Dermis microvascular lymphatic vessel endothelial cell (primary cell): ENCODE measurements at places on chromosomes 5 and 9.

DNA sequence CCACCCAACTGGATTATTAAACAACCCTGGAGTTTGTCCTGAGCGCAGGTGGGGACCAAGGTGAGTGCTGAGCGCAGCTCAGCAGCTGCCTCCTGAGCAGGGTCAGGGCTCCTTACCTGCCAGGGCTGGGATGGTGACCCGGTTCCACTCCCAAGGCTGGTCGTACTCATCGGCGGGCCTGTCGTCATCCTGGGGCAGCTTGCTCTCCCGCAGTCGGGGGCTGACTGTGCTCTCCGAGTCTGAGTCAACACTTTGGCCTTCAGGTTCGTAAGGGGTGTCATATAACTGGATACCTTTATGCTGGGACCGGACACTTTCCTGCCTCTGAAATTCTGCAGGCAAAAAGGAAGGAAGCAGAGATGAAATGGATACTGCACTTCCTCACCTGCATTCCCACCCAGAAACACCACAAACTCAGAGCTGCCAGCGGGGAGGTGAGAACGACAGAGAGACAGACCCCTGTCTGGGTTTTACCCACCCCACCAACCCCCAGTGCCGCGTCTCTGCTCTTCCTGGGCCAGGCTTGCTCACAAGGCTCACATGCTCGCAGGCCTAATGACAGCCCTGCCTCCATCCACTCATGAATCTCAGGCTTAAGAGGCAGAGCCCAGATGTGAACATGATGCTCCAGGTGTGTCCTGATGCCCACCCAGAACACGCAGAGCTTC lies 70.7 kb upstream of the SLC25A51 start:
- DNase-seq, result no peak

DNA sequence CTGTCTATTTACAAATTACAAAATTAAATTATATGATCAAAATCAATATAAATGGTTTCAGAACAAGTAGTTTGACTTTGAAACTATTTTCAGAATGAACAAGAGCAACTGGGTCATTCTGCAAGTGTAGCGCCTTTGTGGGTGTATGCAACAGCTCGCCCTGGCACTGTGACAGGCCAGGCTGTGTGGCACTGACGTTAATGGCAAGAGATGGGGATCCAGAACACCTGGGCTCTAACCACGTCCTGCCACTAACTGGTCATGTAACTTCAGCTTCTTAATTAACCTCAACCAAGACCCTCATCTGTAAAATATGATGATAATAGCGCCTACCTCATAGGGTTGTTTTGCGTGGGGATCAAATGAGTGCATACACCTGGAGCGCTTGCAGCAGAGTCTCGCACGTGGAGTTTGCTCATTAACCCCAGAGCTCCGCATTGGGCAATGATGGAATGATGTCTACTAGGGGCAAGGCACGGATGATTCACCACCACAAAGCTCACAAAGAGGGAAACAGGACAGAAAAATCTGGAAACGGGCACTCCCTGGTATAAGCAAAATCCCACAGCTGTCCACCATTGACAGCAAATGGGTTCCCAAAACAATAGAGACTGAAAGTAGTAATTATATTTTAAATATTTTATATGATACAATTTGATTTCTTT lies 639.4 kb downstream of the SEMA5A start:
- no peak for DNase-seq

DNA sequence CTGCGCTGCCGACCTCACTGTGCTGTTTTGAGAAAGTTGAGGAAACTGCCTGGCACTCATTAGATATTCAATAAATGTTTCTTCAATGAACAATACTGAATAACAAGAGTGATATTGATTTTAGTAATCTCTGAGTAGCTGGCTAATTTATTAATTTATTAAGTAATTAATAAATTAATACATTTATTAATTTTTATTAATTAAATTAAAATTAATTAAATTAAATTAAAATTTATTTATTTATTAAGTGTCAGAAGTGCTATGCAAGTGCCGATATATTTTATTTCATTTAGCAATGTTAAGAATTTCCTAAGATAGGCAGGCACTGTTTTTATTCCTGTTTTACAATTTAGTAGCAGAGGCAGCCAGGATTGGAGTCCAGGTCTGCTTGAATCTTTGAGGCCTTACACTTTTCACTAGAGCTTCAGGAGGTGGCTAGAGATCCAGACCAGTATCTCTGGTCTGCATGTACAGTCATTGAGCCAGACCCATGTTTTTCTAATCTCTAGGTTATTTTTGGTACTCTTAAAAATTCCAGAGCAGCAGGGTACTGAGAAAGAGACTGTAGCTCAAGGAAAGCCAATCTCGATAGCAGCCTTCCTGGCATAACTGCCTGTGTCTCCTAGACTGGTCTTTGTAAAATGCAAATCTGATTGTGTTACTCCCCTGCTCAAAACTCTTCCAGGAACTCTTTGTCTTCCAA lies 109.2 kb downstream of the ARHGEF28 start:
- no peak for DNase-seq

DNA sequence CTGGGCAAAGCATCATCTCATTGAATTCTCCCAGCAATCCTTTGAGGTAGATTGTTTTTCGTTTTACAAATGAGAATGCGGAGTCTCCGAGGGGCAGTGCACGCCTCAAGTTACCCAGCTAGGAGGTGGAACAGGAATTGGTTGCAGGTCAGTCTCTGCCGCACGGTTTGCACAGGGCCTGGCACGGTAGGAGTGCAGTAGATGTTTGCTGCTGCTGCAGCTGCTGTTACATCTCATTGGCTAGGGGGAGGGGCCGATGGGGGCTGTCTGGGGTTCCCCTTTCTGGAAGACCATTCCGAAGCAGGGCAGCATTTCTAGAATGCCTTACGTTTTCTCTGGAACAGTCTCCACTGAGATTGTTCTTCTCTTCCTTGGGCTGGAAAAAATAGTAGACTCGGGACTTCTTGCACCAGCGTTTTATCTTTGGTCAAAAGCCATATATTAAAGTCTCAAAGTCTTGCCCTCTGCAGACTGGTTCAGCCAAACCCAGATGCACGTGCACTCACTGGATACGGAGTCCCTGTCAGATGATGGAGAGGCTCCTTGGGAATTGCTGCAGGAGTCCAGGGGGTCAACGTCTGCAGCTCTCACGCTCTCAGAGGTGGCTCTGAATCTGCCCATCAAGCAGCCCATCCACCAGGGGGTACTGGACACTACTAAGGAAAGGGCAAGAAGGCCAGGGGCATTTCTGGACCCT lies 1.2 kb downstream of the USP20 start:
- no peak for DNase-seq

GRCh38 chr5:115657881-115658233 lies 32.0 kb upstream of the TMED7 start:
- no peak for DNase-seq

DNA sequence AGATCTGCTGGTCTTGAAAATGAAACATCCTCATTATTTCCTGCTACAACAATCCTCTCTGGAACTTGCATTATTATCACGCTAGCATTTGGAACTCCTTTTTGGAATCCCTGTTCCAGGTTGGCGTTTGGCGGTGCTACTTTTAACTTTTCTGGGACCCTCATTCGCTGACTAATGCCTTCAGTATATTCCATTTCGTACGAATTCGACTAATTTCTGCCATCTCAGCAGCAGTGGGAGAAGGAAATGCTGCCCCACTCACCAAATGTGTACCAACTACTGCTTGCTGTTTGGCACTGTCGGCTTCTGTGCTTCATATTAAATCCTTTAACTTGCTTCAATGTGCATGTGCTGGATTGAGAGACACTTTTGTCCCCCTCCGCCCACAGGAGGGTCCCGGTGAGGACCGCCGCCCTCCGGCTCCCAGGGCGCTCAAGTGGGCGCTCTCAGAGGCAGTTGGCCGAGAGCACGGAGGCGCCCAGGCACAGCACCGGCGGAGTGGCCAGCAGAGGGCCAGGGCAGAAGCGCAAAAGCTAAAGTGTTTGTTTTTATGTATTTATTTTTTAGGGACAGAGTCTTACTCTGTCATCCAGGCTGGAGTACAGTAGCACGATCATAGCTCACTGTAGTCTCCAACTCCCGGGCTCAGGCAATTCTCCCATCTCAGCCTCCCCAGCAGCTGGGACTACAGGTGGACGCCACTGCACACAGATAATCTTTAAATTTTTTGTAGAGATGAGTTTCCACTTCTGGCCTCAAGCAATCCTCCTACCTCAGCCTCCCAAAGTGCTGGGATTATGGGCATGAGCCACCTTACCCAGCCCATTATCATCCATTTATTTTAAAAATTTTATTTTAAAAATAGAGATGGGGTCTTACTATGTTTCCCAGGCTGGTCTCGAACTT lies 11.9 kb downstream of the PDE6A start:
- DNase-seq, result peak; percentile 28

- DNase-seq, result no peak
Measured at GRCh38 chr9:90092508-90092907, 487.7 kb downstream of the GADD45G start.

- no peak for DNase-seq
Measured at GRCh38 chr9:136493567-136493971, 10.7 kb upstream of the SEC16A start.

DNA sequence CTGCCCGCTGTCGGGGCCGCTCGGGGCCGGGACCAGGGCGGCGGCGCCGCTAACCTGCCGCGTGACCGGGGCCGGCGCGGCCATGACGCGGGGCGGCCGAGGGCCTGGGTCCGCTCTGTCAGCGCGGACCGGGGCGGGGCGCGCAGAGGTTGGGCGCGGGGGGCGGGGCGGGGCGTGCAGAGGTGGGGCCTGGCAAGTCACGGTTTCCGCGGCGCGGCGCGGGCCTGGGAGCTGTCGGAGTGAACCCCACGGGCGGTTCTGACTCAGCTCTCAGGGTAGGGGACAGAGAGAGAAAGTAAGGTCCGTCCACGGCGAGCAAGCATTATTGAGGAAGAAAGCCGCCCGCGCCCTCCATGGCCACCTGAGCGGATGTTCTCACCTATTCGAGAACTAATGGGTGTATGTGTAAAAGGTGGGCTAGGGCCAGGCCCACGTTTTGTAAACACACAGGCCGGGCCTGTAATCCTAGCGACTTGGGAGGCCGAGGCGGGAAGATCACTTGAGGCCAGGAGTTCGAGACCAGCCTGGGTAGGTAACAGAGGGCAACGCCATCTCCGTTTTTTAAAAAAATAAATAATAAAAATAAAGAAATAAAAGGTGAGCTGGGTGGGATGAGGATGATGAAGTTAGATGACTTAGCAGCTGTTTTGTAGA lies at the start of gene PRXL2C:
Gene PRXL2C (minus strand): TSS at position 120 of the 654 bp plus-strand sequence. CDS start 36 bp downstream, at position 84.
- peak; percentile 29 for DNase-seq

GRCh38 chr9:93270976-93271375 lies 87.0 kb downstream of the WNK2 start:
- no peak for DNase-seq

DNA sequence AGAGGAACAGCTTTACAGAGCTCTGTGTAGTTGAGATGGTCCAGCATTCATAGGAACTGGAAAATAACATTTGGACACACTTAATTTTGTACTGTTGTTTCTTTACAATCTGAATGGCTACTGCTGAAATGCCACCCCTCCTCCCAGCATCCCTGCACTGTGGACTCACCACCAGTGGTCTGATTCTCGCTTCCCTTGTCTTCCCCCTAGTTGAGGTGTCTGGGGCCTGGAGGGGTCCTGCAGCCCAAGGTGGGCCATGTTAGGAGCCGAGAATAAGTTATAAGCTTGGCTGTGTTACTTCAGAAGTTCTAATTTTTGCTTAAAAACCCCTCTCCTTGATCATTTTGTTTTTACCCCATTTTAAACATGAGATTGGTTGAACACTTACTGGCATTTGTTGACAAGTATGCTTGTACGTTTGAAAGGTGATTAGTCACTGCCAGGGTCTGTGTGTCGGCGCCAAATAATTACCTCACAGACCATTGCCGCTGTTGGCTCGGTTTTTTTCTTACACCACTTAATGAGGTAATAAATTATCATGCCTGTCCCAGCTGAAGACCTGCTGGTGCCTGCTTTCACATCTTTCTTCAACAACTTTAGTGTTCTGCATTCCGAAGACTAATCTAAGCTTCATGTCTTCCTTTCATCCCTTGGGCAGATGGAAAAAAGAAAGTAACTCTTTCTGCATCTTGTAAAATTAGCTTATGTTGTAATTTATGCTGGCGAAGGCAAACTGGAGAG lies 65.8 kb downstream of the MCCC2 start:
- DNase-seq, result no peak

GRCh38 chr5:141077826-141078225 lies 16.6 kb upstream of the PCDHB2 start:
- DNase-seq, result no peak

DNA sequence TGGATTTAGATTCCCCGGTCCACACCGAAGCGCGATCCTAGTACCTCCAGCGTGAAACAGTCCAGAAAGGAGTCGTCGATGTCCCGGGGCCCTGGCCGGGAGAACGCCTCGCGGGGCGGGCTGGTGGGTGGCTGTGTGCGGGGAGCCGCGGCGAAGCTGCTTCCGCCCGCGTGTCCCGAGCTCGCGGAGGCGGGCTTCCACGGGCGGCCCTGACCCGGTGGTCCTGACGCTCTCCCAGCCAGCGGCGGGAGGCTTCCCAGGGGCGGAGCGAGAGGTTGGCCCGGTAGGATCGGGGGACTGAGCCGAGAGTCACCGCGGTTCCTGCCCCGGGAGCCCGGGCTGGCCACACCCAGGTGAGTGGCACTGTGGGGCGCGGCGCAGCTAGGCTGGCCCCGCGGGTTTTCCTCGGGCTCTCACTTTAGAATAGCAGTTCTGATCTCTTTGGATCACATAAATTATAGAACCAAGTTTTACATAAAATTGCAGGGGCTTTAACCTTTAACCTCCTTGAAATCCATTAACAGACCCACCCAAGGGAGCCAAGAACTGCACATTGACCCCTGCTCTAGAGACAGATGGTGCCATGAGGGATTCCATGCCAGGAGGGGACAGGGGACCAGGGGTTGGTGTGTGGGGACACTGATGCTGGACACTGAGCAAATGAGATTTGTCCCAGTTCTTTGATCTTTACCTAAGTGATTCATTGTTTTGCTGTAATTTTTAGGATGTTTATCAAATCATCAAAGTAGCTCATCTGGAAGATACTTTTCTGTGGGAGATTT lies 29.2 kb upstream of the IL31RA start:
- no peak for DNase-seq

DNA sequence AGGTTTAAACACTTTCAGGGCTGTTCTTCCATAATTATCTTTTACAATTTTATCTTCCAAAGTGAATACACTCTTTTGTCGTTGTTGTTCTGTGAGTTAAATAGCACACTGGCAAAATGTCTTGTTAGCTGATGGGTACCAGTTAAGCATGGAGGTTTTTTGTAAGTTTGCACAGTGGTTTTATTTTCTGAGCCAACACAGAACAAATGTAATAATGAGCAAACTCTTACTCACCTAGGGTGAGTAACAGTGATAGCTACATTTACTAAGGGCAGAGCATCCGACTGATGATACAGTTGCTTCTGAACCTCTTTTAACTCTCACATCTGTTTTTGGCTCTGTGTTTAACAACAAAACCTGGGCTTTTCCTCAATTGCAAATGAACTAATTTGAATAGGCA lies 103.2 kb downstream of the CTNND2 start:
- DNase-seq, result no peak

GRCh38 chr9:123544007-123544827 lies 188.2 kb downstream of the CRB2 start:
- DNase-seq, result peak; percentile 51

- no peak for DNase-seq
Measured at GRCh38 chr5:133873449-133873848, 95.0 kb downstream of the C5orf15 start.

DNA sequence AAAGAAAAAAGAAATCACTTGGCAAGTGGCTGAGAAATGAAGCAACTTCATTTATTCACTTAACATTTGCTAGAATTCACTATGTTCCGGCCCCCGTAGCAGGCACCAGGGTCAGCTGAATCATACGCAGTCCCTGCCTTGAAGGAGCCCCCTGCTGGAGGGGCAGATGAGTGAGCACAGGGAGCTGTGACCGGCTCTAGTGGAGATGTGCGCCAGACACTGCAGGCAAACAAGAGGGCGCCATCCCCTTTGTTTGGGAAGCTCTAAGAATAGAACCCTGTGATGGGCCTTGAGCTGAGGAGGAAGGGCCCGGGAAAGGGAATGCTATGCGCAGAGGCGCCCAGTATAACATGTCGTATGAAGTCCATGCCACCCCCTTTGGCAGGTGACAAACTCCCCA lies 20.2 kb upstream of the RPL26L1 start:
- no peak for DNase-seq
